Right ventricle myocardium superior (tissue), 1 donor: ENCODE measurements at places on chromosomes 13 and 19. TPM values are rescaled to one million over a fixed set of nuclear protein-coding genes. Genes with fewer than 3 reads are reported as not detected.

Gene PEG3
- total RNA-seq = 7.1 TPM

Gene ZNF439
- total RNA-seq = 3.2 TPM

Gene KLK12
- not detected for total RNA-seq

Gene HCN2
- total RNA-seq = 4.1 TPM

Gene HIPK4
- not detected for total RNA-seq

Gene CASP14
- not detected for total RNA-seq

Gene PDX1
- total RNA-seq = not detected

Gene GRIN3B
- not detected for total RNA-seq

Gene GIPR
- total RNA-seq = 3.8 TPM

Gene KLK13
- total RNA-seq = not detected

Gene NKG7
- total RNA-seq = 2.3 TPM

Gene TSSK6
- 0.67 TPM for total RNA-seq

Gene SGCG
- 77.5 TPM for total RNA-seq

Gene CEACAM19
- 3.9 TPM for total RNA-seq

Gene NLRP7
- total RNA-seq = not detected

DNA sequence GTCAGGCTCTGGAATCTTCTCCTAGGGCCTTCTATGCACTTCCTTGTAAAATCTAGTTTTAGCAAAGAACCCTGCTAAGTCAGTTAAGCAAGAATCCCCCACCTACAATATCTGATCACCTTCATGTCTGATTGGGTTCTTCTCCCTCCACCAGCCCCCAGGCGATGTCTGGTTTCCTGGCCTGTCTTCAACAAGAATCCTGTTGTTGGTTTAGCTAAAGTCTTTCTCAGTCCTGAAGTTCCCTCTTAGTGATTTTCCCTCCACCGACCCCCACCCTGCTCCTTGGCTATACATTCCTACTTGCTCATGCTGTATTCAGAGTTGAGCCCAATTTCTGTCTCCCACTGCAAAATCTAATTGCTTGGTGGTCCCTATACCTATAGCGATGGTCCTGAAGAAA is 35.2 kb upstream of the SLC46A3 start:
- no peak for DNase-seq

GRCh38 chr13:42284068-42284467 is 12.1 kb downstream of the AKAP11 start:
- no peak for DNase-seq

GRCh38 chr13:35732565-35732964 is 256.1 kb upstream of the MAB21L1 start:
- no peak for DNase-seq

- DNase-seq = no peak
Observed at GRCh38 chr19:21134934-21135366, 6.9 kb upstream of the ZNF431 start.

DNA sequence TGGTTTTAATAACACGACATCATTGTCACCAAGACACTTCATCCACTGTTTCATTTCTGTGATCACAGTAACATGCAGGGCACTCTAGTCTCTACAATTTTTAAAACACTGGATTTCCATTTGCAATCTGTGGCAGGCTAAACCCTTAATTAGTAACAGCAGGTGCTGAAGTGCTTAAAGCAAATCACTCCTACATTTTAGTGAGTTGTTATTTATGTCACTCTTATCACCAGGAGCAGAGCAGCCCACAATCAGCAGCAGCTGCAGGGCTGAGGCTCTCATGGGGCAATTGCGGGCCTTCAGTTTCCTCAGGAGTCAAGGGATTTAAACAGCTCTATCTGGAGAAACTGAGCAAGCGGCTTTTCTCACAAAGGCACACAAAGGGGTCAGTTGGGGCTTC is 1.6 kb downstream of the SOHLH2 start:
- no peak for DNase-seq

DNA sequence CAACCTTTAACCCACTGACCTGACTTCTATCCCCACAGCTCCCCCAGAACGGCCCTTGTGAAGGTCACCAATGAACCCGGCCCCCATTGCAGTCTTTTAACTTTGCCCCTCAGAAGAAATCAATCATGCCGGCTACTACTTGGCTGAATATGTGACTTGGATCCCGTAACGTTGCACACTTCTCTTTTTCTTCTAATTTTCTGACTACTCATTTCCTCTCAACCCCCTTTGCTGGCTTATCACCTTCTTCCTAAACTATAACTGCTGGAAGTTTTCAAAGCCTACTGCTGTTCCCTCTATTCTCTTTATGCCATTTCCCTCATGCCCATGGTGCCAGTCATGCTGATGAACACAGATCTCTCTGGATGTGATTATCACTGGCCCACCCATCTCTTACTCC is 367.6 kb downstream of the DNAJC15 start:
- no peak for DNase-seq

DNA sequence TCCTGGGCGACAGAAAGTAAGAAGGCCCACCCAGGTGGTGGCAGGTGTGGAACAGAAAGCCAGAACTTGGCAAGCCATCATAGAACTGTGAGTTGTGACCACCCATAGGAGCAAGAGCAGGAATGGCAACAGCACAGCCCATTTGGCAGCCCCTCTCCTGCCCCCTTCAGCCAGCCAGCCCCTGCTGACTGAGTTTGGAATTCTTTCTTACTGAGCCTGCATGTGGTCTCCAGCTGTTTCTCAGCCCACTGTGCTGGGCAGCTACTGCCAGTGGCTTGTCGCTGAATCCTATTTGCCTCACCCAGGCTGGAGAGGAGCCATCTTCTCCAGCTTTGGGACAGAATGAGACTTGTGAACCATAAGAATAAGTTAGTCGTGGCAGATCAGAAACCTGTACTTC is 28.3 kb downstream of the CNMD start:
- no peak for DNase-seq

- DNase-seq = no peak
Observed at GRCh38 chr13:112150352-112150751, 83.4 kb downstream of the SOX1 start.

DNA sequence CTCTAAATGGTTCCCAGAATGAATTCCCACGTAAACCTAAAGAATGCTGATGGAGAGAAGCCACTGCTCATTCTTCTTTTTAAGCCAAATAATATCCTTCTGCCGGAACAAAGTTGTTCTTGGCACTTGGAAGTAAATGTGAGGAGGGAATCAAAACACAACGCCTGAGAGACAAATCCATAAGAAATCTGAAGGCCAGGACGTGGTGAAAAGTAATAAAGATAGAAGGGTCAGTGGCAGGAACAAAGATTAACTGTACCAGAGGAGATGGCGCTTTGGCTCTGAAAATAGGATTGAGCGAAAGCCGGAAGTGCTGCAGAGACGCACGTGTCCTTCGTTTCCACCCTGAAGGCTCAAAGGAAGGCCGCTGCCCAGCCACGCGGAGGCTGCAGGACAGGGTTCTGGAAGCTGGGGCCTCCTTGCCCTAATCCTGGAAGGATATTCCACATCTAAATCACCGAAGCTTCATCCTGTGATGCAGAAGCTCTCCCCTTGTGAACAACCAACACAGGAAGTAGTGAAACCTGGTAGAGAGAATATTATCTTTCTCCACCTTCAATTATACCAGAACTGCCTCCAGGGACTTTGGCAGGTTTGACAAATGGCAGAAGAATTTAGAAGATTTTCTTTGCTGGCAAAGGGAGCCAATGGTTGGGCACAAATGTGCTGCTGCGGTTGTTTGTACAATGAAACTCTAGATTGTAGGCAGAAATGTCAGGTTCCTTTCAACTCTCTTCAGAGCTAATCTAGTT is 214.6 kb upstream of the SERP2 start:
- DNase-seq = no peak

DNA sequence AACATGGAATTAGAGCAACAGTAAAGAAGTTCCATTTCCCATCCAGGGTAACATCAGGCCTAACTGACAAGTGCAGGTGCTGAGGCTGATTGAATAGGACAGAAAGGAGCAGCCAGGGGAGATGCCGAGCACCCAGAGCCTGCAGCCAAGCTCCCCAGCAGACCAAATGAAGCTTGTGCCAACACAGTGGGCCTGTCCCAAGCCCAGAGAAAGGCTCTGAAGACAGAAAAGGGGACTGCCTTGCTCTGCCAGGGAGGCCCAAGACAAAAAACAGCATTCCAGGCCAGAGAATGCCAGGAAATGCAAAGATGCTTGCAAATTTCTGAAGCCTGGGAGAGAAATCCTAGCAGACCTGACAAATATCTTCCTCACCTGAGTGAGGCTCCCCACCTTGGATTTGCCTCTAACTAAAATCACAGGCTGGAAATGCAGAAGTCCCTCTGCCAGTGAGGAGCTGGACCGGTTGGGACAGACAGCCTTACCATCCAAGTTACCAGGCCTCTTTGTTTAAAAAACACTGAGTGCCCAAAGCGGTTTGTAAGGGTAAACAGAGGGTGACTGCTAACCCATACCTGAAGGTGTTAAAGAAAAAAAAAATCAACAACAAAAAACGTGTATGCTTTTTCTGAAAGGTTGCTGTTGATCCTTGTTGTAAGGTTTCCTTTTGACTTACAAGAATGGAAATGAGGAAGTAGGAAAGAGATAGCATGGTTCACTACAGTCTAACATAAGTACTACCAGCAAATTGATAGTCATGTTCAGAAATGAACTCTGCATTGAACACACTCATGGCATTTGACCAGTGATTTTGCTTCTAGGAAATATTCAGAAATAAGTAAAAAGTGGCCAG is 11.8 kb upstream of the HMGB1 start:
- DNase-seq = no peak

GRCh38 chr19:38478273-38478971 is 44.9 kb downstream of the RYR1 start:
- DNase-seq = no peak

- DNase-seq = no peak
Observed at GRCh38 chr13:24868874-24869273, 104.9 kb downstream of the RNF17 start.

- no peak for DNase-seq
Observed at GRCh38 chr13:93559718-93560117, 333.1 kb downstream of the GPC6 start.

- peak; percentile 81 for DNase-seq
Observed at GRCh38 chr19:47573071-47574026, at the start of gene ZNF541. TSS of gene ZNF541 (minus strand) at chr19:47573148. CDS start at chr19:47555856, 17,292 bp downstream.

DNA sequence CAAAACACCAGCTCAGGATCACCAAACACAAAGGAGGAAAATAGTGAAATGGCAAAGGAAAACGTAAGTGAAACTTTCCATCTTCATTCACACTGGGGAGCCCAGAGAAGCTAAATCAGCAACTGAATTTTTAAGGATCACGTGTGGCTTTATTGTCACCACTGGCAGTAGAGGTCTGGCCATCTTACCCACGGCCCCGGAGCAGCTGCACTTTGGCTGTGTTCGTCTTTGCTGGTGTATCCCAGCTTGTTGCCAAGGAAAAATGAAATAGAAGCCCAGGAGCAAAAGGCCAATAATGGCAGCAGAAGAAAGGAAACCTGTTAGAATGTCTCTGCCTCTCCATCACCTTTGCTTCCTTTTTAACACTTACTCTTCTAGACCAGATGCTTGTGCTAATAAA is 274.7 kb downstream of the FOXO1 start:
- DNase-seq = no peak

- DNase-seq = no peak
Observed at GRCh38 chr19:31555634-31556215, 206.5 kb upstream of the TSHZ3 start.

DNA sequence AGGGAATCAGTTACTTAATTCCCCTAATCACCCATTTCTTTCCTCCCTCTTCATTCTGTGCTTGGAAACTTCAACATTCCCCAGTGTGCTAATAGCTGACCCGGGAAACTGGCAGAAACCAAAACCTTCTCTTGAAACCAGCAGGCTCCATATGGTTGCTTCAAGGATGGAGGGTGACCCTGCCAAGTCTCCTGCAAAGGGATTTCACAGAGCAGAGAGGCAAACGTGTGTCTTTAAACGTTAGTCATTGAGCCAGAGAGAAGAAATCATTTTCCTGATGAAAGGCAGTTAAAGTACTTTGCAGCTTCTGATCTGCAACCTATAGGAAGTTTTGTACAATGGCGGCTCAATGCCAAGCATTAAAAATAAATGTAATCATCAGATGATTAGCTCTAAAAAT is 220.9 kb downstream of the POU4F1 start:
- DNase-seq = no peak

DNA sequence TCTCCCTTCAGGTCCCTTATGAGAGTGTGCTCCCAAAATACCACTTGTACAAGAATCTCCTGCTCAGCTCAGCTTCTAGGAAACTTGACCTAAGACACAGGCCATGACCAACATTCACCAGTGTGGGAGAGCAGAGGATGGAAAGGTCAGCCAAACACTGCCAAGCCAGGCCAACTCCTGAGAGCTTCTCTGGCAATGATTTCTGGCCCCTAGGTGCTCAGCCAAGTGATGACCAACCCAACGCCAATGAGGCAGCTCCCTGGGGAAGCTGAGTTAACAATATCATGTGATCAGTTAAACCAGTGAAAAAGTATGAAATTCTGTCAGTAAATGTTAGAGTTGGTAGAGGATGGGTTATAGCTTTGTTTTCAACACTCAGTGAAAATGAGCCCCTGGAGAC is 49.1 kb upstream of the FLT1 start:
- no peak for DNase-seq

GRCh38 chr19:10334588-10335351 is 1.4 kb upstream of the RAVER1 start:
- peak; percentile 96 for DNase-seq

GRCh38 chr19:7654401-7654800 is 14.4 kb upstream of the RETN start:
- DNase-seq = no peak

DNA sequence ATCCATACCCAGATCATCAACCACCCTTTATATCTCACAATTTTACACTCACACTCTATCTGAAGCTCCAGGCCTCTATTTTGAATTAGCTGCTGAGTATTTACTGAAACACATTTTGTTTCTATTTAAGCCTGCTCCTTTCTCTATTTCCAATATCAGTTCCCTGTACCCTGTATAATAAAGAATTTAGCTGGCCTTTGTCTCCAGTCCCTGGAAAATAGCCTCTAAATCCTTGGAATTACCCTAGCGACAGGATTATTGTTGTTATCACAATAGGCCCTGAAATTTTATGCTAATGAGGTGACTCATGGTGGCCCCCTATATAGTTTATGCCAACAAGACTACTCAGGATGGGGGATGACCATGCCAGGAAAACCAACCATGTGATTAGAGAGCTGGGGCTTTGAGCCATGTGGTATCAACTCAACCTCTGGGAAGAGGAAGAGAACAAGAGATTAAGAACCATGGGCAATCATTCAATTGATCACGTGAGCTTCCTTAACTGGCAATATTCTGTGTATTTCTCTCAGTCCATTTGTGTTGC is 72.7 kb downstream of the KATNAL1 start:
- DNase-seq = no peak

DNA sequence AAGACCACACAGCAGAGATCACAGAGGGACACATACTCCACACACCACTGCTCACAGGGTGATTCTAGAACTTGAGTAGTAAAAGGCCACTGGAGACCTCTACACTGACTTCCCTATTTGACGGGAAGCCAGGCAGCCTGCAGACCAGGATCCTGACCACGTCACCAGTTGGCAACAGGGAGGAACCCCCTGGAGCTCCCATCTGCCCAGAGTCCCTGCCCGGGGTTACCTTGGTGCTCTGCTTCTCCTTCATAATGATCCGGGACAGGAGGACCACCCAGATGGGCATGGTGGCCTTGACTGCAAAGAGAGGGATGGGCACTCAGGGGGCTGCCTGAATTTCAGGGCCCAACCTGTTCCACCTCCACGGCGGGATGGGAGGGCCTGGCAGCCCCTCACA is 932 bp downstream of the SLC35E1 start:
- DNase-seq = no peak
